Subcutaneous preadipocyte (primary cell): ENCODE measurements at places on chromosomes 2 and 18. TPM values are rescaled to one million over a fixed set of nuclear protein-coding genes. Genes with fewer than 3 reads are reported as not detected.

CRYGC gene
- not detected in 2 replicates for total RNA-seq

MEP1B gene
- total RNA-seq = not detected in 2 replicates

UGT1A3 gene
- not detected in 2 replicates for total RNA-seq

DES gene
- total RNA-seq = 0.39 and 0.73 TPM in 2 replicates

KCNK3 gene
- total RNA-seq = under 0.01 TPM in 1 of 2 replicates, not detected in the other

SERPINB4 gene
- under 0.01 TPM in 1 of 2 replicates, not detected in the other for total RNA-seq

CYTIP gene
- total RNA-seq = not detected in 2 replicates

VIT gene
- 8.8 and 11.8 TPM in 2 replicates for total RNA-seq

SERPINB5 gene
- total RNA-seq = not detected in 2 replicates
